Activated T-helper 1 cell treated with anti-CD3 and anti-CD28 coated beads, Interleukin-2, amount 50 U/mL, for 16 hours (primary cell): ENCODE measurements at places on chromosomes 12 and 14.

- no peak for DNase-seq
Observed at GRCh38 chr12:120000556-120000955, 11.5 kb downstream of the BICDL1 start.

DNA sequence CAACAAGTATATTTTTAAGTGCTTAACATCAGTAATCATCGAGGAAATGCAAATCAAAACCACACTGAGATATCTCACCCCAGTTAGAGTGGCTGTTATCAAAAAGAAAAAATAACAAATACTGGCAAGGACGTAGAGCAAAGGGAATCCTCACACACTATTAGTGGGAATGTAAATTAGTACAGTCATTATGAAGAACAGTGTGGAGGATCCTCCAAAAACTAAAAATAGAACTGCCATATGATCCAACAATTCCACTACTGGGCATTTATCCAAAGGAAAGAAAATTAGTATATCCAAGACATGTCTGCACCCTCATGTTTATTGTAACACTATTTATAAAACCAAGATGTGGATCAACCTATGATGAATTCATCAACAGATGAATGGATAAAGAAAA is 149.0 kb upstream of the PWP1 start:
- DNase-seq, result no peak

DNA sequence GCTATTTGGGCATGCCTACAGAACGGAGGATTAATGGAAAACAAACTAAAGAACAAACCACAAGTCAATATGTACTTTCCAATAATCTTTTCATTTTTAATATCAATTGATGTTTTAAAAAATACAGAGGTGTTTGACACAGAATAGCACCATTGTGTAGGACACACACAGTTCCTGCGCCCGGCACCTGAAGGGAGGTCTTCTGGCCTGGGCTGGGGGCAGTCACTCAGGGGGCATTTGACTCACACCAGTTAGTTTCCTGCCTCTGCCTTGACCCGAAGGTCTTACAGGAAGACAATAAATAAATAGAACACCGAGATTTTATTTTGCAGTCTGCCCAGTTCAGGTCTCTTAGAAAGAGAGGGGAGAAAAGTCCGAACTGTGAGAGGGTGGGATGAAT is 9.5 kb downstream of the TMEM106C start:
- no peak for DNase-seq

- DNase-seq, result no peak
Observed at GRCh38 chr14:33952541-33952940, 1.7 kb upstream of the EGLN3 start.

GRCh38 chr12:69457433-69457832 is 12.8 kb upstream of the FRS2 start:
- DNase-seq, result no peak

- DNase-seq, result no peak
Observed at GRCh38 chr12:62268956-62269355, 8.8 kb downstream of the USP15 start.

- no peak for DNase-seq
Observed at GRCh38 chr14:86999036-86999435, 993.9 kb downstream of the GALC start.
